ENCODE measurements at places on chromosomes 1 and 21. TPM values are rescaled to one million over a fixed set of nuclear protein-coding genes. Genes with fewer than 3 reads are reported as not detected.

NCF2 gene
- not detected for total RNA-seq

CTH gene
- total RNA-seq = 19.6 TPM

SYF2 gene
- total RNA-seq = 51.7 TPM

AGBL4 gene
- 0.40 TPM for total RNA-seq

LY9 gene
- not detected for total RNA-seq

RGS1 gene
- not detected for total RNA-seq

CNKSR1 gene
- 33.3 TPM for total RNA-seq

GREM2 gene
- 7.8 TPM for total RNA-seq

CA6 gene
- not detected for total RNA-seq

APP gene
- 546 TPM for total RNA-seq

CFHR3 gene
- not detected for total RNA-seq
